ENCODE measurements at places on chromosomes 12 and 14.

DNA sequence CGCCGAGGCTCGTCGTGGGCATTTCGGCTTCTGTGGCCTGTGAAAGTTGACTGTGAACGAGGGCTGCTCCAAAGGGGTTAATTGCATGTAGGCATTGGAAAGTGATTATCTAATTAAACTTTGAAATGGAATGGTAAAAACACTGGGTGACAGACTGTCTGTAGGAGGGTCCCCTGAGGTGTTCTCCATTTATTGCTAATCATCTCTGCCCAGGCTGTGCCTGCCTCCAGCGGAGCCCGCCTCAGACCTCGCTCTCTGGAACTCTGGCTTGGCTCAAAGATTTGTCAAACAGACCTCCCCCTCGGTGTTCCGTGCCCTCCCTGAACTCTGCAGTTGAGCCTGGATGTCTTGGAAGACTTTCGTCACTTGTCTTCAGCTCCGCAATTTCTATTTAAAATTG, 50.2 kb upstream of the VRK1 start:
- DNase-seq, result no peak

- DNase-seq, result no peak
Measured at GRCh38 chr14:96385385-96385784, 6.5 kb upstream of the AK7 start.

DNA sequence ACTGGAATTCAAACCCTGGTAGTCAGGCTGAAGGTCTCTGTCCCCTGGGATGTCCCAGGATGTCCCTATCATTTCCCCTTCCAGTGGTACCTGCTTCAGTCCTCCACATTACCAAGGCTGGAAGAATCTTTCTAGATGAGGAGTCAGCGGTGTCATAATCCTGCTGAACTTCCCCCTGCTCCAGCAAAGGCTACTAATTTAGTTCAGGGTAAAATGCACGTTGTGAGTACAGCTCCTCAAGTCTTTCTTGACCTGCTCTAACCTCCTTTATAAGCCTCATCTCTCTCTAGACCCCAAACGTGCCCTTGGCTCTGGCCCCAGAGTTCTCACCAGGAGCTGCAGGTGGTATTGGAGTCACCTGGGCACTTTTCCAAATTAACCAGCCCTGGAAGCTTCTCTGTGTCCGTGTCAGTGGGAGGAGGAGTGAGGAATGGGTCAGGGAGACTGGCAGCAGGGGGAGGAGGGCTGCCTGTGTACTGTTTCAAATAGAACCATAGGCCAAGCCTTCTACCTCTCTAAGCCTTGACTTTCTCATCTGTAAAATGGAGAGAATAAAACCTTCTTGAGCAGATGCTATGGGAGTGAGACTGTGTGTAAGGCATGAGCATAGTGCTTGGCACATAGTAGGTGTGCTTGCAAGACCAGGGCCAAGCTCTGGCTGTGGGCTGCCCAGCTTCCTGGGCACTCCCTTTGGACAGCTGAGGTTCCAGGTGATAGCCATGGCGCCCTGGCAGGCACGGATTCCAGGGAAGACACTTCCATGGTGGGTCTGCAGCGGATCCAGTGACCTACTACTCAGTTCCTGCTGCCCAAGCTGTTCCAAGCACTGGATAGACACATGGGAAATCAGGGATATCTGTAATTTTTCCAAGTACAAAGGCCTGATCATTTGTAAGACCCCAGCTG, 24.5 kb downstream of the ASB2 start:
- DNase-seq, result no peak

GRCh38 chr14:49766839-49767238, 1.1 kb upstream of the KLHDC2 start:
- no peak for DNase-seq
